ENCODE measurements at places on chromosomes 12 and 14. TPM values are rescaled to one million over a fixed set of nuclear protein-coding genes. Genes with fewer than 3 reads are reported as not detected.

- DNase-seq = no peak
Measured at GRCh38 chr12:49672301-49673217, 34.6 kb downstream of the FMNL3 start.

GRCh38 chr14:76396714-76397187 is 20.8 kb downstream of the ESRRB start:
- no peak for DNase-seq

CEBPE gene
- not detected for total RNA-seq

TAS2R10 gene
- total RNA-seq = 0.56 TPM

SLC35E3 gene
- total RNA-seq = 6.2 TPM

Data from right cardiac atrium (tissue), 5 donors.